ENCODE measurements at places on chromosomes 11 and 22. TPM values are rescaled to one million over a fixed set of nuclear protein-coding genes. Genes with fewer than 3 reads are reported as not detected.
A peak's percentile ranks its signal among the peaks of the same experiment; 100 is the strongest.

GRCh38 chr11:95991101-95991500, 67.2 kb upstream of the MTMR2 start:
- DNase-seq = no peak
- H3K27ac ChIP-seq = no peak overlapping the region
- H3K4me1 ChIP-seq = no peaks in the 10 kb centered on the region
- H3K36me3 ChIP-seq = no peaks in the 10 kb centered on the region
- H3K4me3 ChIP-seq = no peak overlapping the region
- H3K27me3 ChIP-seq = no peaks in the 10 kb centered on the region

TEX12 gene
- total RNA-seq = 0.62 TPM

DNA sequence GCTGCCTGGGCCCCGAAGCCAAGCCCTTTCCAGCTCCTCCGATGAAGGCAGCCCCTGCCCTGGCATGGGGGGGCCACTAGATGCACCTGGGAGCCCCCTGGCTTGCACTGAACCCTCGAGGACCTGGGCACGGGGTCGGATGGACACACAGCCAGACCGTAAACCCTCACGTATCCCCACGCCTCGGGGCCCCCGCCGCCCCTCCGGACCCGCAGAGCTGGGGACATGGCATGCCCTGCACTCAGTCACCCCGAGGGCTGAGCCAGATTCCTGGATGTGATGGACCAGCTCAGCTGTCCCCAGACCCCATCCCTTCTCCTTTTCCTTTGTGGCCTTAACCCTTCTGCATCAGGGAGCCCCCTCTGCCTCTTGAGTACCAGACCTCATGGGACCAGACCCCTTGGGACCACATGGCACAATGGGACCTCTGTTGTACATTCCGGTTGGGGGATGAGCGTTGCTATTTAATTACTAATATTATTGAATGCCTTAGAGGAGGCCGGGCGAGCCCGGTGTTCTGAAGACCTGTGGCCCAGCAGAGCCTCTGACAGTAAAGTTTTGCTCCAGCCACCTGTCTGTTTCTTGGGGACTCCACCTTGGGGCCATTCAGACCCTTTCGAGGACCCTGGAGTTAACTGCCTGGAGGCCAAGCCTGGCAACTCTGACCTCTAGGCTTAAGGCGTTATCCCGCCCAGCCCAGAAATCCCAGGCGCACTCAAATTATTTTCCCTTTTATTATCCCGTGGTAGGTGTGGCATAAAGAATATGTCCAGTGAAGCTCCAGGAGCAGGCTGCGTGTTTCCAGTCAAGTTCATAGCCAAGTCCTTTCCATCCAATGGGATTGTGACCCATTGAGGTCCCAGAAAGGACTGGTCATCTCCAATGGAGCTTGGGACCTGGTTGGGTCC, 3.0 kb downstream of the RASL10A start:
- no peak overlapping the region for H3K4me3 ChIP-seq
- H3K27ac ChIP-seq = no peak overlapping the region
- DNase-seq = no peak
- H3K36me3 ChIP-seq = no peaks in the 10 kb centered on the region

MYOD1 gene
- total RNA-seq = not detected

PRG3 gene
- total RNA-seq = not detected

PTPMT1 gene
- 33.1 TPM for total RNA-seq

DNA sequence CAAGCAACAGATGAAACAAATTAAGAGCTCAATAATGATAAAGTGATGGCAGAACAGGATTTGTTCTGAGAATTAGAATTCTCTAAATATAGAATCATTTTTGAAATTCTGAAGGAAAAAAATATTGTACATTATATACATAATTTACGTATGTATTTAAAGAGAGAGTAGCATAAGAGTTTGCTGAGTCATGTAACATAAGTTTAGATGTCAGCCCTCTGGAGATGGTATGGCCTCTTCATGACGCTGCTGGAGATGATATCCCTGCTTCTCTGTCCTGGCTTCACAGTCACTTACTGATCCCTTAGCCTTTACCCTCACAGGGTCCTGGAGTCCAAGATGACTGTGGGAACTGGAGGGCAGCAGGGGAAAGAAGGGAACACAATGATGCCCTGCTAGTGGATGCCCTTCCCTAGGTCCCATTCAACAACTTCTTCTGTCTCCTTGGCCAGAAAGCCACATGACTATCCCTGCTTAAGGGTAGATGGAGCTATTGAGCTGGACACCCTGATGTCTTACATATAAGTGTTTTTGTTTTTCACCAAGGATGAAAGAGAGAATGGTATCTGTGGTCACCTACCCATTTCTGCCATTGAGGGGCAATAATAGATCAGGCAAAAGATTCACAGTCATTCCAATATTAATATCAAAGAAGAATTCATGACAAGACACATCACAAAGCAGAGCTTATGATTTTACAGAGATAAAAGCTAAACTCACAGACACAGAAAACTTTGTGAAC, 753.1 kb downstream of the TBC1D22A start:
- no peak for DNase-seq
- peaks cover 12% of the 10 kb centered on the region for H3K27me3 ChIP-seq

- peak within 1 kb of the TSS; percentile 73 for H3K4me3 ChIP-seq
- peak; percentile 86 for DNase-seq
- no peaks in the 10 kb centered on the region for H3K27me3 ChIP-seq
- H3K4me1 ChIP-seq = peaks cover 8% of the 10 kb centered on the region
- no peaks in the 10 kb centered on the region for H3K36me3 ChIP-seq
Measured at GRCh38 chr22:23767673-23768548, at the start of gene CHCHD10. TSS of gene CHCHD10 (minus strand) at chr22:23767972. CDS start at chr22:23767874, 98 bp downstream.

HINFP gene
- total RNA-seq = 33.4 TPM

RASD2 gene
- not detected for total RNA-seq

FLRT1 gene
- not detected for total RNA-seq

LAYN gene
- total RNA-seq = 0.52 TPM

- H3K4me1 ChIP-seq = no peaks in the 10 kb centered on the region
- DNase-seq = no peak
- H3K36me3 ChIP-seq = no peaks in the 10 kb centered on the region
- H3K27me3 ChIP-seq = no peaks in the 10 kb centered on the region
Measured at GRCh38 chr11:60394666-60395380, 1.4 kb upstream of the MS4A14 start.

DNA sequence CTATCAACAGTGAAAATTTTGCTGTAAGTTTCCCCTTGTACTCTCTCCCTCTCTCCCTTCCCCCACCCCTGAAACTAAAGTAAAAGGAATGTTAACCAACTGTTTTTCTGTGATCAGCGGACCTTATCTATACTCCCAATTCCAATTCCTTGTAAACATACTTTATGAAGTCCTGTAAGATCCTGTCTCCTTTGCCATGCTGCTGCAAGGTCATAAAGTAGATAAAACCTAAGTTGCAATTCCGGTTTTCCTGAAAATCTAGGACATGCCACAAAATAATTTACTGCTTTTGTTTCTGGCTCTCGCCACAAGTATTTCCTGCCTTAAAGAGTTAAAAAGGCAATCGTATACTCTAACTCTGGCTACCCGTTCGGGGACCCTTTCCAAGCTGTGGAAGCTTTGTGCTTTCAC, 1469.0 kb downstream of the LRRC4C start:
- no peak overlapping the region for H3K4me3 ChIP-seq
- peaks cover 30% of the 10 kb centered on the region for H3K36me3 ChIP-seq
- H3K27me3 ChIP-seq = no peaks in the 10 kb centered on the region
- no peak overlapping the region for H3K27ac ChIP-seq
- DNase-seq = no peak
- H3K4me1 ChIP-seq = no peaks in the 10 kb centered on the region

FOLH1 gene
- not detected for total RNA-seq

GRCh38 chr11:44178381-44178780, 82.9 kb downstream of the EXT2 start:
- H3K27ac ChIP-seq = no peak overlapping the region
- no peaks in the 10 kb centered on the region for H3K4me1 ChIP-seq

GRCh38 chr11:44694443-44694842, 32.3 kb upstream of the TSPAN18 start:
- H3K4me3 ChIP-seq = no peak overlapping the region
- H3K27ac ChIP-seq = no peak overlapping the region
- H3K27me3 ChIP-seq = peaks cover 6% of the 10 kb centered on the region
- no peaks in the 10 kb centered on the region for H3K36me3 ChIP-seq
- H3K4me1 ChIP-seq = no peaks in the 10 kb centered on the region

DNA sequence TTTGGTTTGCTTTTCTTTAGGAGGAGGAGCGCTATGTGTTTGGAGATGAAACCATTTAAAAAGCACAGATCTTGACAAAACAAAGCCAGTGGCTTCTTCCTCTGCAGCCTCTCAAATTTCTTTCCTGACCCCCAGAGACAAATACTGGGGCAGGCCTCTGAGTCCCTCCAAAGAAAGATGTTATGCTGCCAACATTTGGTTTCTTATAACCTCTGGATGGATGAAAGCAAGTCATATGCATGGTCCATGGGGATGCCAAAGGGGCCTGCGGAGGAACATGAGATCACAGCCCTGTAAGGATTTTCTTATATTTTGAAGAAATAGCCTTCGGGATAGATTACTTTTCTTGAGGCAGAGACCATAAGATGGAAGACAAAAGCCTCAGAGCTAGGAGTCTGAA, 179.1 kb downstream of the TENM4 start:
- H3K27me3 ChIP-seq = no peaks in the 10 kb centered on the region
- no peak overlapping the region for H3K27ac ChIP-seq
- H3K4me1 ChIP-seq = no peaks in the 10 kb centered on the region

DNA sequence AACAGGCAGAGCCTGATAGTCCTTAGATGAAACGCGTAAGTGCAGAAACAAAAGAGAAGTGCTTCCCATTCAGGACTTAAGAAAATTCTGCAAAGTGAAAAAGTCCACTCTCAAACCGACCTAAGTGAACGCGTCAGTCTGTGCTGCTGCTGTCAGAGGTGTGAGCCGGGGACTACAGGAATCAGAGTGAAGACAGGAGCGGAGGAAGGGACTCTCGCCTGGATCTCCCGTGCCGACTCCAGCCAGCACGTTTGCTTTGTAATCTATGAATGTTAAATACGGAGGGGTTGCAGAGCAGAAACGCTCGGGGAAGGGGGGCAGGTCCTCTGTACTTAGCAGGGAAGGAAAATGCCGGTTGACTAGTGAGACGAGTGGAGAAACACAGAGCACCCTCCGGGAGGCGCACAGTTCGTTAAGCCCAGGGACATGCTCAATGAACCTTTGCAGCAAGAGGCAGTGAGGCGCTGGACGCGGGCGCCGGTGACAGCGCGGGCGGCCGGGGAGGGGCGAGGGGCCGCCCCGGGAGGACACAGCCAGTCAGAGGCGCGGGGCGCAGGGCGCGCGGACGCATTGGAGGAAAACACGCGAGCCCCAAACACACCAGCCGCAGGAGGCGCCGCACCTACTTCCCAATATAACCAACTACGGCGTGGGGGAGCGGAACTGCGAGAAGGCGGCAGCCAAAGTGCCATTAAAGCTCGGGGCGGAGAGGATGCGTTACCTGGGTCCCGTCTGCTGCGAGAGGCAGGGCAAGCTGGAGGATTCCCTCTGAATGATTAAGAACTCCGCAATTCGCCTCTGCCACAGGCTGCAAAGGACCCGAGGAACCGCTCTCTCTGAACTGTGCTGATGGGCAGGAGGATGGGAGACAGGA, at the start of gene CNTN5:
TSS of gene CNTN5 (plus strand) at position 598 of the 874 bp plus-strand sequence.
- peaks cover 18% of the 10 kb centered on the region for H3K27me3 ChIP-seq
- no peaks in the 10 kb centered on the region for H3K4me1 ChIP-seq
- DNase-seq = no peak
- H3K36me3 ChIP-seq = peaks cover 11% of the 10 kb centered on the region
- no peak within 1 kb of the TSS for H3K27ac ChIP-seq

DNA sequence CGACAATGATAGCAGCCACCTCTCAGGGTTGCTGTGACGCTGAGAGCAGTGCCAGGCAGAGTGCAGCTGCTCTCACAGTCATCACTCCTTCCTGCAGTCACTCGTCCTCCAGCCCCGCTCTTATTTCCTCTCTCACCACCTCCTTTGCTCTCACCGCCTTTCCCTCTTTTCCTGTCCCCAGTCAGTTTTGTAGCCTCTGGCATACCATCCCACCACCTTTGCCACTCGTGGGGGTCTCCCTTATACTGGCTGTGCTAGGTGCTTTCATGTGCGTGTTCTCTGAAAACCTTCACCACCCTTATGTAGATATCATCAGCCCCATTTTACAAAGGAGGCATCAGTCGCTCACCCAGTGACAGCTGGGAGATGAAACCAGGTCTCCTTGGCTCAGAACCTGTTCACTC, 19.3 kb upstream of the ST3GAL4 start:
- H3K27ac ChIP-seq = peak overlapping the region; percentile 90
- peak; percentile 67 for DNase-seq
- H3K4me1 ChIP-seq = peaks cover 59% of the 10 kb centered on the region
- H3K4me3 ChIP-seq = peak overlapping the region; percentile 74

- DNase-seq = no peak
- no peaks in the 10 kb centered on the region for H3K36me3 ChIP-seq
- no peak overlapping the region for H3K4me3 ChIP-seq
- no peaks in the 10 kb centered on the region for H3K27me3 ChIP-seq
- no peaks in the 10 kb centered on the region for H3K4me1 ChIP-seq
Measured at GRCh38 chr11:112017538-112017937, 7.7 kb upstream of the DLAT start.

GRCh38 chr11:92432515-92432914, 207.9 kb downstream of the FAT3 start:
- no peak overlapping the region for H3K27ac ChIP-seq
- no peaks in the 10 kb centered on the region for H3K36me3 ChIP-seq
- H3K4me3 ChIP-seq = no peak overlapping the region
- no peaks in the 10 kb centered on the region for H3K27me3 ChIP-seq
- DNase-seq = no peak

KDM4E gene
- not detected for total RNA-seq

IZUMO1R gene
- not detected for total RNA-seq

- H3K36me3 ChIP-seq = no peaks in the 10 kb centered on the region
- DNase-seq = no peak
- H3K27me3 ChIP-seq = no peaks in the 10 kb centered on the region
- peak overlapping the region; percentile 97 for H3K27ac ChIP-seq
- H3K4me1 ChIP-seq = peaks cover 48% of the 10 kb centered on the region
Measured at GRCh38 chr22:41782316-41782715, 18.2 kb upstream of the CCDC134 start.

UPB1 gene
- total RNA-seq = 0.84 TPM

- H3K4me3 ChIP-seq = no peak overlapping the region
- H3K36me3 ChIP-seq = peaks cover 57% of the 10 kb centered on the region
- DNase-seq = no peak
- H3K27ac ChIP-seq = no peak overlapping the region
- peaks cover 38% of the 10 kb centered on the region for H3K4me1 ChIP-seq
- H3K27me3 ChIP-seq = no peaks in the 10 kb centered on the region
Measured at GRCh38 chr11:57410287-57410686, 16.6 kb downstream of the SLC43A3 start.

GRCh38 chr11:71138737-71139425, 113.5 kb downstream of the SHANK2 start:
- H3K36me3 ChIP-seq = no peaks in the 10 kb centered on the region
- H3K4me3 ChIP-seq = no peak overlapping the region
- H3K27ac ChIP-seq = no peak overlapping the region
- DNase-seq = no peak

- H3K27me3 ChIP-seq = no peaks in the 10 kb centered on the region
- no peaks in the 10 kb centered on the region for H3K36me3 ChIP-seq
- no peak overlapping the region for H3K4me3 ChIP-seq
- no peak for DNase-seq
- H3K27ac ChIP-seq = no peak overlapping the region
Measured at GRCh38 chr11:41497974-41498373, 38.5 kb upstream of the LRRC4C start.

- H3K4me3 ChIP-seq = no peak overlapping the region
- H3K36me3 ChIP-seq = no peaks in the 10 kb centered on the region
- peak overlapping the region; percentile 55 for H3K27ac ChIP-seq
Measured at GRCh38 chr11:65445101-65445603, 22.6 kb downstream of the NEAT1 start.

Measured in natural killer cell treated with Interleukin-12 subunit alpha and Interleukin-12 subunit beta and Interleukin-15 and Interleukin-18, amount 100 ng/mL, for 72 hours (primary cell).